ENCODE measurements at places on chromosomes 2 and 18. TPM values are rescaled to one million over a fixed set of nuclear protein-coding genes. Genes with fewer than 3 reads are reported as not detected.

Gene DPYSL5
- total RNA-seq, result 30.6 TPM

DNA sequence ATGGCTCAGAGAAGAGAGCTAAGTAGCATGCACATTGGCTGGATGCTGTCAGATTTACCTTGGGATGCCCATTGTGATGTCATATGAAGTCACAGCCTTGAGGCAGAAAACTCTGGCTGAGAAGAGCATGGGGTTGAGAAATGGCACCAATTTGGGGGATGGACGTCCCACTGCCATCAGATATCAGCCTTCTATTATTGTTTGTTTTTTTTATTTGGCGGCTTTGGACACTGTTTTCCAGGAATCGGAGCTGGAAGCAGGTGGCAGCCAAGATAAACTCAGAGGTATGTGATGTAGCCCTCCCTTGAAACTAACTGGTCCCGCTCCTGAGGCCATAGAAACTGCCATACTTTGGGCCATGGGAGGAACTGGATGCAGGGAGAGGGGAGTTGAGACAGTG, 40.6 kb downstream of the GCKR start:
- no peak for DNase-seq

DNA sequence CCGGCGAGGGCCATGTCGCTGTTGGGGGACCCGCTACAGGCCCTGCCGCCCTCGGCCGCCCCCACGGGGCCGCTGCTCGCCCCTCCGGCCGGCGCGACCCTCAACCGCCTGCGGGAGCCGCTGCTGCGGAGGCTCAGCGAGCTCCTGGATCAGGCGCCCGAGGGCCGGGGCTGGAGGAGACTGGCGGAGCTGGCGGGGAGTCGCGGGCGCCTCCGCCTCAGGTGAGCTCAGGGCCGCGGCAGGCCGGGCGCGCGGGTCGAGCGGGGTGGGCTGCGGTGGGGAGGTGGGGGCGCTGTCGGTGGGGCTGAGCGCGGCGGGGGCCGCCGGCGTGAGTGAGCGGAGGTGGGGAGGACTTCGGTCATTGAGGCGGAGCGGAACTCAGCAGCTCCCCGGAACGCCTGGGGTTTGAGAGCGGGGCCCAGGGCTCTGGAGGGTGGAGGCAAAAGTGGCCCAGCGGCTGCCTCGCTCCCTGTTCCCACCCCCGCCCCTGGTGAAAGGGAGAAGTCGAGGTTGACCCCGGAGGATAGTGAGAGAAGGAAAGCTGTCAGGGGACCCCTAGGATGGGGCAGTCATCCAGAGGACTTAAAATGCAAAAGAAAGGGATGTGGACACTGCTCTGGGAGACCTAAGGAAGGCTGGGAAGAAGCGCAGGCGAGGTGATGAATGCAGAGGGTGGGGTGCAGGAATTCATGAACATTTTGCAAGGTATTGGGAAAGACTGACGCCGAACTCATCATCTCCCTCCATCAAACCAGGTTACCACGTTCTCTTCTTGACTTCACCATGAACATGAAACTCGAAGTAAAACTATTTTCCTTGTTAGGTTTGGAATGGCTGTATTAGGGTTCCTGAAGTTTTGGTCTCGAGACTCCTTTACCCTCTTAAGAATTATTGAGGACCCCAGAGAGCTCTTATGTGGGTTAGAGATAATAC, 633 bp downstream of the MALT1 start:
- DNase-seq, result no peak

Gene NEUROD1
- 0.39 TPM for total RNA-seq

Gene RNU2-63P
- 30.7 TPM for total RNA-seq

- DNase-seq, result no peak
These were observed 778.5 kb downstream of the ERBB4 start for GRCh38 chr2:211760103-211760502.

GRCh38 chr2:223724861-223725260, 112.5 kb downstream of the AP1S3 start:
- no peak for DNase-seq

Gene IL36A
- total RNA-seq, result not detected

Gene SCYGR4
- not detected for total RNA-seq

- DNase-seq, result no peak
These were observed 14.5 kb downstream of the EPC2 start for GRCh38 chr2:148658807-148659722.

GRCh38 chr18:60090170-60090569, 190.4 kb downstream of the PMAIP1 start:
- no peak for DNase-seq

GRCh38 chr2:207236156-207236935, 70.6 kb upstream of the KLF7 start:
- no peak for DNase-seq
